Activated T-helper 9 cell treated with anti-CD3 and anti-CD28 coated beads, Interleukin-2, amount 50 U/mL, for 16 hours (primary cell): ENCODE measurements at places on chromosomes 12 and 14.

GRCh38 chr12:131425112-131426075 lies 285.5 kb upstream of the SFSWAP start:
- DNase-seq: no peak

GRCh38 chr14:102008891-102009290 lies 44.5 kb downstream of the DYNC1H1 start:
- no peak for DNase-seq

- DNase-seq: no peak
Observed at GRCh38 chr14:102424923-102425322, 62.2 kb downstream of the TECPR2 start.

GRCh38 chr12:131471271-131471905 lies 239.5 kb upstream of the SFSWAP start:
- no peak for DNase-seq

DNA sequence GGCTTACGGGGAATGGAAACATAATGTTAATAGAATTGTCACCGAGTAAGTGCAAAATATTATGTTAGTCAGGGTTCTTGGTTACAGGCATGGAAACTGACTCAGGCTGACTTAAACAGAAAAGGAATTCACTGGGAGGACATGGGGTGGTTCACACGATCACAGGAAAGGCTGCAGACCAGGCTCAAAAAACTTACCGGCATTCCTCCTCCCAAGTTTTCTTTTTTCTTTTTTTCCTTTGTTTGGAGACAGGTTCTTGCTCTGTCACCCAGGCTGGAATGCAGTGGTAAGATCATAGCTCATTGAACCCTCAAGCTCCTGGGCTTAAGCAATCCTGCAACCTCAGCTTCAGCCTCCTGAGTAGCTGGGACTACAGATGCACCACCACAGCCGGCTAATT lies 11.9 kb upstream of the UBE2N start:
- DNase-seq: no peak

DNA sequence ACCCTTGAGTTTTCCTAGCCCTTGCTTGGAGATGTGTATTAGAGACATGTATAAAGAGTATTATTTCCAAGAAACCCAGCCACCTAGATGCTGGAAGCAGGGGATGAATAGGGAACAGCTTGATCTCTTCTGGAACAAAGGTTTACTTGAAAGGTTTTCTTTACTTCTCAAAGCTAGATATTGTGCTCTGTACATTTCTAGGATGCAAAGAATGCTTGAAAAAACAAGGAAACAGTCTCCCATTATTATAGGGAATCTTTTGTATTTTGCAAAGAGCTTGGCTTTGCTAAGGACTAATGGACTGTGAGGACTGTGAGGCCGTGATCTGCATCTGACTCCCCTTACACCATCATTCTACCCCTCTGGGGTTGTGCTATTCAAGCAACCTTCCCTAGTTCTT lies 77.9 kb downstream of the PRICKLE1 start:
- DNase-seq: no peak

DNA sequence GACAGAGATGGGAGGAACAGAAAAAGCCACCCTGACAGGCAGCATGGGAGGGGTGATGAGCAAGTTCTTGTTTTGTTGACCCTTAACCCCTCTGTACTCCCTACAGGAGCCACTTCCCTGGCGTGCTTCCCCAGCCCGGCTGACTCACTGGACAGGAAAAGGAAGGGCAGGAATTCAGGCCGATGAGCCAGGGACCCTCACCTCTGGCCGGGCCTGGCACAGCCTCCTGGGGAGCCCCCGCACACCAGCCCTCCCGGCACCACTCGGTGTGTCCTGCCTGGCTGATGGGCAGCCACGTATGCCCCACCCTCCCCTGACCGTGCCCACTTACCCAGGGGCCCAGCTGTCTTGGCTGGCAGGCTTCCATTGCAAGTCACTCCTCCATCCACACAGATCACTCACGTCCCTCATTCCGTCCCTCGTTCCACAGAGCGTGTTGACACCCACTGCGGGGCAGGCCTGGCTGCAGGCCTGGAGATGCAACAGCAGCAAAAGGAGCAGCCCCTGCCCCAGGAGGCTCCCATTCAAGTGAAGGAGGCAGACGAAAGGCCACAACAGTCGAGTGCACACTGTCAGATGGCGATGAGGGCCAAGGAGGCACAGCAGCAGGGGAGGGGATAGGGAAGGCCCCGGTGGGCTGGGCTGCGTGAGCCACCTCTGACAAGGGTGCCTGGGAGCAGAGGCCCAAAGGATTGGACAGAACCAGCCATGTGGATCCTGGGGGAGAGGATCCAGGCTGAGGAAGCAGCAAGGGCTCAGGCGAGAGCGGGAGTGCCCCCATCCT lies 19.7 kb upstream of the CD9 start:
- DNase-seq: no peak

- DNase-seq: no peak
Observed at GRCh38 chr12:3319723-3320492, 171.1 kb upstream of the PRMT8 start.

- DNase-seq: no peak
Observed at GRCh38 chr12:113485330-113485729, 13.7 kb upstream of the LHX5 start.
